Stomach (tissue), 19 donors: ENCODE measurements at places on chromosomes 5 and 9.

DNA sequence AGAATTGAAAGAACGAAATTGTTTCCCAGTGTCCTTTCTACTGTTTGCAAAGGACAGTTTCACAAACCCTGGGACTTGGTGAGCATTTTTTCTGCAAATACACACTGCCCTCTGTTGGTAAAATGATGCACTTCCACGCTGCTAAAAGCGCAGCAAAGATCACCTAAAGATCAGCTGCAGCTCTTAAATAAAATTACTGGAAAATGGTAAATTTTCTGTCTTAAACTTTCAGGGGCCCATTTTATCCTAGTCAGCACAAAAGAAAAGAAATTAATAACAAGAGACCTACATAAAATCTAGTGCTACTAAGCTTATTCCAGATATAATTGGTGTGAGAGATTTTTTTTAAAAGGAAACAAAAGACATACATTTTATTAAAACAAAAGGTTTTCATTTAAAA lies 566.0 kb downstream of the CAAP1 start:
- no peak for DNase-seq

DNA sequence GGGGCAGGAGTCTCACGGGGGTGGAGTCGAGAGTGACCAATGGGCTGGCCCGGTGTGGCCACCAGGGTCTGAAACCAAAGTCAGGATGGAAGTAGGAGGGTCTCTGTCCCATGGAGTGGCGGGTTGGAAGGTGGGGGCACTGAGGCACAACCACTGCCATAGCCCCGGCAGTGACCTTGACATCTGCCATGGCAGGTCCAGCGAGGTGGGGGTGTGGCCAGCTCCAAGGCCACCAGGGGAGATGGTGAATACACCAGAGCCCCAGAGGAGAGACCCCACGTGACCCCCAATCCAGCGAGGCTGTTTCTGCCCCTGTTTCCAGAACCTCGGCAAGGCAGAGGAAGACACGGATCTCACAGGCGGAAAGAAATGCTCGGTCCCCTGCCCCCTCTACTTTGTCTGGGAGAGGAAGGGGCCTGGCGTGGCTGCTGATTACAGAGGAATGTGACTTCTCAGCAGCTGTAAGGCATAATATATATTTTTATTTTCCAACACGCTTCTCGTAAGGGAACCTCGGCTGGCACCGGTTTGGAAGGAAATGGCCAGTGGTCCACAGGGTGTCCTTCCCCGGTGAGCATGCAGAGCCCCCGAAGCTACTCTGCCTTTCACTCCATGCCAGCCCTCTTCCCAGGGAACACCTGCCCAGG lies 105.7 kb upstream of the SARDH start:
- DNase-seq, result no peak

GRCh38 chr9:15189481-15189880 lies 117.5 kb downstream of the TTC39B start:
- peak; percentile 21 for DNase-seq

DNA sequence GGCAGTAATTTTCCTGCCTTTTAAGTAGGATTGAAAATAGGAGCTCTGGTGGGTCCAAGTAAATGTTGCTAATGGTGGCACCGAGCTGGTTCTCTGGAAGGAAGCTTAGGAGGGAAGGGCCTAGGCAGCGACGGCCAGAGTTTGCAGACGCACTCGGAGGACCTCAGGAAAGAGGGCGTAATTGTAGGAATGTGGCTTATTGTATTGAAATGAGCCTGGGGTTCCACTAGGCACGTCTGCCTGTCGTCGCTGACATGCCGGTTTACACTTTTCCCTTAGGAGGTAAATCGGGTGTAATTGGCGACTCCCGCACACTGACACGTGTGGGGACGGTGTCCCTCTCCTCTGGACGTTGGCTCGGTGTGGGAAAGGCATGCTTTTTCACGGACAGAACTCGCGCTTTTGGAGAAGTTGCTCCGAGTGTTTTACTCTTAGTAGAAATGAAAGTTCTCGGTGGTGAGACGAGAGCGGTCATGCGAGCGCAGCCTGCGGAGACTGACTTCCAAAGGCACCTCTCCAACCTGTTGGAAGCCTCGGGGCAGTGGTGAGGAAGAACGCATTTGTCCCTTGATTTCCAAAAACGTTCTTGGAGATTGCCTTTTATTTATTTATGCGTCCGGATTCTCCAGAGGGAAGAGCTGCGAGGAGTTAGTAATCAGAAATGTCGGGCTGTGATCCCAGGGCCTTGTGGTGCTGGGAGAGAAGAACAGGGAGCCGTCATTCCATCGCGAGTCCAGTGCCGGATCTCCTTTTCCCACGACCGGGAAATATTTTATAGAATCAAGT lies 1.3 kb downstream of the NR4A3 start:
- peak; percentile 42 for DNase-seq

DNA sequence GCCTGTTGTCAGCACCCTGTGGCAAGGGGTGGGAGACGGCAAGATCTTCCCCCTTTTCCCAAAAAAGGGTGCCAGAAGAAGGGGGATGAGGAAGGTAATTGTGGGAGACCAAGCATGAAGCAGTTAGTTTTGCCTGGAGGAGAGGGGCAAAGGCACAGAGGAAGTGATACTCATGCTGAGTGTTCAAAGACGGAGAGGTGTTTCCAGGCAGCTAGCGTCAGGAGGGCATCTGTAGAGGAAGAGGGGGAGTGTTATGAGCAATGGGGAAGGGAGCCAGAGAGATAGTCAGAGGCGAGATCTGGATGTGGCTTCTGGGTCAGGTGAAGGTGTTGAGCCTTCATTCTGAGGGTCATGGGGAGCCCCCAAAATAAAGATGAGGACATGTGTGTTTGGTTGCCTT lies 26.9 kb upstream of the ADAM19 start:
- no peak for DNase-seq

- no peak for DNase-seq
Measured at GRCh38 chr5:62212648-62213047, 93.4 kb upstream of the KIF2A start.

DNA sequence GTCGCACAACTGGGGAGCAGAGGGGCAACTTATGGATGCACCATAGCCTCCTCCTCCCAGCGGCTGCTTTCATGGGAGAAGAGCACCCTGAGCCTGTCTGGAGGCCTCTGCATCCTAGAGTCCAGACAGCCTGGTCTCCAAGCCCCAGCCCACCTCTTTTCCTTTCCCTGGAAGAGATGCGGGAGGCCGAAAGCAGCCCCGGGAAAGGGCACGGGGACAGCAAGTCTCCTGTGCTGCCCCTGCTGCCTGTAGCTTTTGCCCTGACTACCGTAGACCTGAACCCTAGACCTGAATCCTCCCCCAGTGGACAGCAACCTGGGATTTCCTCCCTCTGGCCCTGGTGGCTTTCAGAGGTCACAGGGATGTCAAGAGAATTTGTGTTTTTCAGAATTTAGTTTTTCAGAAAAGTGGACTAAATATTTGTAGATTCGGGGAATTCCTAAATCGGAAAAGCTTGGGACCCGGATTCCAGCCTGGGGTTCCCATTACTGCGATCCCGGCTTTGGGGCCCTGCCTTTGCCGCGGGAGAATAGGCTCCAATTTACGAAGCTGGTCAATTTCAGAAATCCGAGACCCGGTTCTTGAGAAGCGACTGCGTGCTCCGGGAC lies 4.3 kb upstream of the PITX1 start:
- no peak for DNase-seq

- peak; percentile 58 for DNase-seq
Measured at GRCh38 chr9:129626625-129627284, 792 bp downstream of the NTMT1 start.
